Pericardium fibroblast (primary cell): ENCODE measurements at places on chromosomes 16 and 17. TPM values are rescaled to one million over a fixed set of nuclear protein-coding genes. Genes with fewer than 3 reads are reported as not detected.

The CA7 gene
- total RNA-seq, result not detected in 2 replicates

The CRYBA1 gene
- not detected in 2 replicates for total RNA-seq

The KRTAP9-8 gene
- total RNA-seq, result not detected in 2 replicates

The NGFR gene
- total RNA-seq, result 12.3 and 54.9 TPM in 2 replicates

The MYH3 gene
- 1.3 and 31.8 TPM in 2 replicates for total RNA-seq

The UTS2R gene
- total RNA-seq, result 0.26 TPM in 1 of 2 replicates, not detected in the other

The LRRC36 gene
- total RNA-seq, result not detected in 2 replicates

The CD79B gene
- total RNA-seq, result not detected in 2 replicates
